ENCODE measurements at places on chromosomes 2 and 18. TPM values are rescaled to one million over a fixed set of nuclear protein-coding genes. Genes with fewer than 3 reads are reported as not detected.

GRCh38 chr2:99421469-99421868, 68.3 kb downstream of the REV1 start:
- H3K4me3 ChIP-seq: no peak overlapping the region
- no peaks in the 10 kb centered on the region for H3K4me1 ChIP-seq
- H3K27ac ChIP-seq: no peak overlapping the region
- DNase-seq: no peak
- no peaks in the 10 kb centered on the region for H3K36me3 ChIP-seq

DNA sequence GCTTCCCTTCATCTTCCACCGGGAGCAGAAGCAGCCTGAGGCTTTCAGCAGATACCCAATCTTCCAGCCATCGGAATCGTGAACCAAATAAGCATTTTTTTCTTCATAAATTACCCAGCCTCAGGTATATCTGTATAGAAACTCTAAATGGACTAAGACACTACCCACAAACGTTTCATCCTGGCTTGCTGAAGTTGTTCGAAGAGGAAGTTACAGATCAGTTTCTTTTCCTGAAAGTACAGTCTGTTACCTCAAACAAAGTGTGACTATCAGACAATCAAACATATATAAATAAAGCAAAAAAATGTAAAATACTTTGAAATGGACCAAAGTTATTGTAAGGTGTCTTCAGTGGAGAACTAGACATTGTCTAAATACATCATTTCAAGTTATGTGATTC, 97.9 kb downstream of the MREG start:
- H3K4me1 ChIP-seq: no peaks in the 10 kb centered on the region
- no peaks in the 10 kb centered on the region for H3K36me3 ChIP-seq
- no peaks in the 10 kb centered on the region for H3K27me3 ChIP-seq
- no peak overlapping the region for H3K4me3 ChIP-seq
- no peak overlapping the region for H3K27ac ChIP-seq
- DNase-seq: no peak

GRCh38 chr18:3526421-3527354, 76.7 kb downstream of the TGIF1 start:
- no peak overlapping the region for H3K27ac ChIP-seq
- H3K27me3 ChIP-seq: no peaks in the 10 kb centered on the region
- no peak overlapping the region for H3K4me3 ChIP-seq
- DNase-seq: no peak
- H3K36me3 ChIP-seq: no peaks in the 10 kb centered on the region

GRCh38 chr18:54284981-54285785, 15.9 kb downstream of the POLI start:
- no peaks in the 10 kb centered on the region for H3K4me1 ChIP-seq
- no peak overlapping the region for H3K4me3 ChIP-seq
- no peaks in the 10 kb centered on the region for H3K27me3 ChIP-seq

DNA sequence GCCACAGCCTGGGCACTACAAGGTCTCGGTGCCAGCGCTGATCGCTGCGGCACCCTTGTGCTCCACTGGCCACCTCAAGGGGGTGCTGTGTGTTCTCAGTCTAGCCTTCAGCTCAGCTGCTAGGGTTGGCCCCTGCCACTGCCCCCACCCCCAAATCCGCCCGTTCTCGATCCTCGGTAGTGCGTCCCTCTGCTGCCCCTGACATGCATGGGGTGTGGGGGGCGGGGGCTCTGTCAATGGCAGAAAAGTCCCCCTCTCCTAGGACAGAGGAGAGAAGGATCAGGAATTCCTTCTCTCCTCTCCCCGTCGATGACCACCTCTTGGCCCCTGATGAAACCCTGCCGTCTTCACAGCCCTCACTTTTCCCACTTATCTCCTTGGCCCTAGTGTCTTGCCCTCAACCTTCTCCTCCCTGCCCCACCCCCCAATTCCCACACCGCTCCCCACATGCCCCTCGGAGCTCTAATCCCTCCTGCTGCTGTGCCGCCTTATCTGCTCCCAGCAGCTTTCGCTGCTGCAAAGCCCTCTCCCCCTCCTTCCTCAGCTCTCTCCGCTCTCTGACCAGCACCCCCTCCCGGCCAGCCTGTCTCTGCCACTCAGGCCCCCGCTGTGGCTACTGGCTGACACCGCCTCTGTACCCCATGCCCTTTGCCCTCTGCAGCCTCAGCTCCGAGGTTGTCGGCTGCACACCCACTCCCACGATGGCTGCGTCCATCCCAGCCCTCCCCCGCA, 4.3 kb upstream of the ASIC4 start:
- H3K27me3 ChIP-seq: peaks cover 44% of the 10 kb centered on the region
- no peak overlapping the region for H3K4me3 ChIP-seq
- DNase-seq: peak; percentile 67
- no peaks in the 10 kb centered on the region for H3K36me3 ChIP-seq
- no peak overlapping the region for H3K27ac ChIP-seq

GRCh38 chr18:5895876-5896740, 786 bp upstream of the TMEM200C start:
- DNase-seq: no peak
- H3K4me3 ChIP-seq: peak overlapping the region; percentile 23
- H3K36me3 ChIP-seq: no peaks in the 10 kb centered on the region
- no peaks in the 10 kb centered on the region for H3K4me1 ChIP-seq
- H3K27me3 ChIP-seq: peaks cover 50% of the 10 kb centered on the region
- peak overlapping the region; percentile 32 for H3K27ac ChIP-seq

DNA sequence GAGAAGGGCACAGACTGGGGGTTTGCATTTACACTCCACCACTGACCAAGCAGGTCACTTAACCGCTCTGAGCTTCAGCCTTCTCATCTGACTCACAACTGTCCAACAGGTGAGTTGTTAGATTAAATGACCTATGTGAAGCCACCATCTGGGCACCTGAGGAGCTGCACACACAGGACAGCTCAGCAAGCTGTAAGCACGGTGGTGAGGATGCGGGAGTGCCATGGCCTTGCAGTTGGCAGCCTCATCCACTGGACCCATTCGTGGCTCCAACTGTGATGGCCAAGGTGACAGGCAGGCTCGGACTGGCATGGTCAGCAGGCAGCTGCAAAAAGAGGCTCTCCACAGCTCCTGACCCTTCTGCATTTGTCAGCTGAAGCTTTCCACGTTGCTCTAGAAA, 23.3 kb upstream of the AMMECR1L start:
- H3K27me3 ChIP-seq: no peaks in the 10 kb centered on the region
- no peaks in the 10 kb centered on the region for H3K36me3 ChIP-seq
- H3K4me1 ChIP-seq: no peaks in the 10 kb centered on the region
- no peak overlapping the region for H3K27ac ChIP-seq
- DNase-seq: no peak
- H3K4me3 ChIP-seq: no peak overlapping the region

GRCh38 chr2:136362676-136363390, 244.9 kb upstream of the CXCR4 start:
- H3K4me3 ChIP-seq: no peak overlapping the region
- no peaks in the 10 kb centered on the region for H3K27me3 ChIP-seq
- no peak for DNase-seq
- no peaks in the 10 kb centered on the region for H3K4me1 ChIP-seq
- H3K36me3 ChIP-seq: no peaks in the 10 kb centered on the region
- no peak overlapping the region for H3K27ac ChIP-seq

- no peaks in the 10 kb centered on the region for H3K36me3 ChIP-seq
- H3K4me3 ChIP-seq: no peak overlapping the region
- H3K27ac ChIP-seq: no peak overlapping the region
- no peak for DNase-seq
- no peaks in the 10 kb centered on the region for H3K27me3 ChIP-seq
These were observed 73.2 kb upstream of the NRP2 start for GRCh38 chr2:205609113-205609512.

DNA sequence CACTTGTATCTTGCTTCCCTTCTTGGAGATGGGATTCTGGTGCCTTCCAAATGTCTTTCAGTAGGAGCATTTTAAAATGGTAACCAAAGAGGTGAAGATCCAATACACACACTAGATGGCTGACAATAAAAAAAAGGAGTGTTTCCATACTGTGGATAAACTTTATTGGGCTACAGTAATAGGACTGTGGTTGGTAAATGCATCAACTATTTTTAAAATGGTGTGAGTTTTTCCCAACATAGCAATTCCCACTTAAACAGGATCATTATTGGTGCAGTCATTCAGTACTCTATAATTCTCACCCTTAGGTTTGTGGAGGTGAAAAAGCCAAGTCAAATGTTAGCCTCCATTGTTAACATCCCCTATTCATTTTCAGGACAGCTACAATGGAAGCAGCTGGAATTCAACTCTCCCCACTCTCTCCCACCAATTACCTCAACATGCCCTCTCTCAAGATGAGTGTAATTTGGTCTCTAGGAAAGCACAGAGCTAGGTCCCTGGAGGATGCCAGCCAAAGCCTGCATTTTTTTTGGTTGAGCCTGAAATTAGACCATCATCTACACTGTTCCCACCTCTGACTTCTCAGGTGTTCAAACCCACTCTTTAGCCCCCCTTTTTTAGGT, 273.3 kb downstream of the TCF4 start:
- H3K36me3 ChIP-seq: no peaks in the 10 kb centered on the region
- H3K4me3 ChIP-seq: no peak overlapping the region
- no peak overlapping the region for H3K27ac ChIP-seq
- H3K4me1 ChIP-seq: no peaks in the 10 kb centered on the region

- no peaks in the 10 kb centered on the region for H3K4me1 ChIP-seq
- no peaks in the 10 kb centered on the region for H3K36me3 ChIP-seq
- H3K4me3 ChIP-seq: no peak overlapping the region
- no peak for DNase-seq
- H3K27ac ChIP-seq: no peak overlapping the region
These were observed 28.0 kb upstream of the MARCO start for GRCh38 chr2:118913803-118914645.

DNA sequence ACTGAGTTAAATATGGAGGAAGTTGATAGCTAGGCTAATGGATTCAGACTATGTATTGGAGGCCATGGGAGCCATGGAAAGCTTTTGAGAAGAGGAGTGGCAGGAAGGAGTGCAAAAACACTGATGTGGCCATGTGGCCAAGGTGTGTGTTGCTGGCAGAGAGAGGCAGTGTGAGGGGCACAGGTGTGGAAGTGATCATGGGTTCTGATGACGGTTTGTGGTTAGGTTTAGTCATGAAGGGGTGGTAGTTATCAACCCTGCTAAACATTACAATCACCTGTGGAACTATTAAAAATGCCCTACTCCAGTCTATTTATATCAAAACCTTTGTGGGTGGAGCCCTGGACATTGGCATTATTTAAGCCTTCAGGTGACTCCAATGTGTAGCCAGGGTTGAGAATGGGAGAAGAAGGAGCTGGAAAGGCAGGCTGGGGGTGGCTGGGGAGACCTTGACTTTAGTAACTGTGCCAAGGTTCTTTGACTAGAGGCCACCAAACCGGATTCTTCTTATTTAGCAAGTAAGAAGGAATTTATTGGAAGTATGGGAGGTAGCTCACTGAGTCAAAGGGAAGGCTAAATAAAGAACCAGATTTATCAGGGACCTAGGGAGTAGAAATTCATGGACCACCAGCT, 13.5 kb downstream of the GPR39 start:
- no peak for DNase-seq
- no peak overlapping the region for H3K27ac ChIP-seq
- H3K4me1 ChIP-seq: no peaks in the 10 kb centered on the region
- H3K4me3 ChIP-seq: no peak overlapping the region
- H3K36me3 ChIP-seq: no peaks in the 10 kb centered on the region

DNA sequence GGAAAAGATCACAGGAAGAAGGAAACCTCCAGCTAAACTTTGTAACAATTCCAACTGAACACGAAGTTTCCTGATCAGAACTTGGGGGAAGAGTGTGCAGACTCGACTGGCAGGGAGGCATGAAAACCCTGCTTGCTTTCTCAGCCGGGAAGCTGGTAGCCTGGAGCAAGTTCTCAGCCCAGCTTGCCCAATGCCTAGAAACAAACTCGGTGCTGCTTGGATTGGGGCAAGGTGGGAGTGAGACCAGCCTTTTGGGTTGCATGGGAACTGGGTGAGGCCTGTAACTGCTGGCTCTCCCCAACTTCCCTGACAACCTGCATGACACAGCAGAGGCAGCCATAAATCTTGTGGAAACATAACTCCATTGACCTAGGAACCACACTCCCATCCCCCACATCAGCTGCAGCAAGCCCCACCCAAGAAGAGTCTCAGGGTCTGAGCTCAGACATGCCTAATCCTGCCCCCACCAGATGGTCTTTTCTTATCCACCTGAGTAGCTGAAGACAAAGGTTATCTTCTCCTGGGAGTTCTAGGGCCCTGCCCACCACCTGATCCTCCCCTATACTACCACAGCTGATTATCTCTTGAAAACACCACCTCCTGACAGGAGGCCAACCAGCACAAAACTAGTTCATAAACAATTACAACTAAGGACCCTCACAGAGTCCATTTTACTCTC, 1859.7 kb upstream of the CELF4 start:
- no peaks in the 10 kb centered on the region for H3K4me1 ChIP-seq
- DNase-seq: no peak
- H3K27ac ChIP-seq: no peak overlapping the region
- no peaks in the 10 kb centered on the region for H3K36me3 ChIP-seq
- H3K4me3 ChIP-seq: no peak overlapping the region
- no peaks in the 10 kb centered on the region for H3K27me3 ChIP-seq

DNA sequence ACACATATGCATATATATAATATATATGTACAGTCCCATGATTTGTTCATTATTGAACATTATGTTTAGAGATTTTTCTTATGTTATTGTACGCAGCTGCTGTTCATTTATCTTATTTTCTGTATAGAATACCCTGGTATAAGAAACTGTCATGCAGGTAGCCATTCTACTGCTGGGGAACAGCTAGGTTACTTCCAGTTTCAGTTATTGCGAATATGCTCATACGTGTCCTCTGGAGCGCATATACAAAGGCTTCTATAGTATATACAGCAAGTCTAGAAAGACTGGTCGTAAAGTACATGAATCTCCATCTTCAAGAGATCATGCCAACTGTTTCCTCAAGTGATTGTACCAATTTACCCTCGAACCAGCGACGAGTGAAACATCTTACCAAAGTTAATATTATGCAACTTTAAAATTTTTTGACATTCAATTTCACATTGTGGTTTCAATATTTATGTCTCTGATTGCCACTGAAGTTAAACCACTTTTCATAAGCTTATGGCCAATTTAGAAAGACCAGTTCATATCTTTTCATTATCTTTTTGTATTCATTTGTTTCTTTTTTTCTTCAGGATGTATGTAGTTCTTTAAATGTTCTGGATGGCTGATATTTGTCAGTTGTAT, 53.5 kb downstream of the RDH14 start:
- no peaks in the 10 kb centered on the region for H3K27me3 ChIP-seq
- DNase-seq: no peak
- no peaks in the 10 kb centered on the region for H3K36me3 ChIP-seq
- no peak overlapping the region for H3K27ac ChIP-seq
- no peak overlapping the region for H3K4me3 ChIP-seq

GRCh38 chr2:221741496-221742211, 169.6 kb upstream of the EPHA4 start:
- no peaks in the 10 kb centered on the region for H3K4me1 ChIP-seq
- no peak overlapping the region for H3K27ac ChIP-seq
- no peak overlapping the region for H3K4me3 ChIP-seq

The IL1RN gene
- 1.5 TPM for total RNA-seq

The CEP192 gene
- total RNA-seq: 23.7 TPM

The SPC25 gene
- 5.2 TPM for total RNA-seq

The RRM2 gene
- total RNA-seq: 216 TPM

The ESPNL gene
- 0.08 TPM for total RNA-seq

The PTRHD1 gene
- total RNA-seq: 47.6 TPM

The TXNDC2 gene
- total RNA-seq: not detected

Data from colonic mucosa (tissue), 4 donors.